Cardiac septum (tissue), 1 donor: ENCODE measurements at places on chromosomes 16 and 17.

DNA sequence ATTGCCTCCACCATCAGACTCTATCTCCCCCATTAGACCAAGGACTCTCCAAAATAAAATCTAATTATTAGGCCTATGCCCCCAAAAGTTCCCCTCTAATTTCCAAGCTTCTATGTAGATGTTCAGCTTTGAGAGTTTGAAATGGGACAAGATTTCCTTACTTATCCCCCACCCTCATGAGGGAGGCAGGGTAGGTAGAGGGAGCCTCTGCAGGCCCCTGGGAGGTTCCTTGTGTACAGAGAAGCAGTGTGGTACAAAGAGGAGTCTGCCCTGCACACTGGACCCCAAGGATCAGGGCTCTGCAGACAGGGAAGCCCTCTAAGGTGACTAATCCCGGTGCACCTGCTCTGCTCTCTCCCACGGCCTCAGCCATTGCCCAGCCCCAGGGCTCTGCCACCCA, 2.5 kb downstream of the KRT17 start:
- DNase-seq: no peak

GRCh38 chr17:28324781-28325180, 5.8 kb downstream of the TMEM97 start:
- no peak for DNase-seq

- no peak for DNase-seq
Observed at GRCh38 chr16:31350275-31351005, 4.5 kb upstream of the ITGAX start.

DNA sequence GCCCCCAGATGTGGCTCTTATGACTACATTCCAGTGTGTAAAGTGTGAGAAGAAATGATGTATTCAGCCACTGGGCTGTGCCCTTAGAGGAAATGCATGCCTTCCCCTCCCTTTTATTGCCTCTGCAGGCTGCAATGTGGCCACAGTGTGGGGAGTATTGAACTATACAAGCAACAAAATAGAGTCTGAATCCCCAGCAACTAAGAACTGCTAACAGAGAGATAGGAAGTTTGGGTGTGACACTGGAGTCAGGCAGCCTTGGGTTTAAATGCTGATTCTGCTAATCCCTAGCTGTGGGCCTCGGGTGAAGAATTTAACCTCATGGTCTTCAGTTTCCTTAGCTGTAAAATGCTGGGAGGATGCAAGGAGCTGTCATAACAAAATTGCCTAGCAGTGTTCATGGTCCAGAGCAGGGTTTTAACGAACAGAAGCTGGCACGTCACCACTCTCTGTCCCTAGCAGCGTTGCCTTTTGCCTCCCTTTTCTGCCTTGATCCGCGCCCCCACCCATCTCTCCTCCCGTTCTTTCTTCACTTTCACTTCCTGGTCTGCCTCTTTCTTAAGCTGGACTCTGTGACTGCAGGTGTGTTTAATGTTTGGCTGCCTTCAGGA, 50.3 kb downstream of the KPNA2 start:
- no peak for DNase-seq

DNA sequence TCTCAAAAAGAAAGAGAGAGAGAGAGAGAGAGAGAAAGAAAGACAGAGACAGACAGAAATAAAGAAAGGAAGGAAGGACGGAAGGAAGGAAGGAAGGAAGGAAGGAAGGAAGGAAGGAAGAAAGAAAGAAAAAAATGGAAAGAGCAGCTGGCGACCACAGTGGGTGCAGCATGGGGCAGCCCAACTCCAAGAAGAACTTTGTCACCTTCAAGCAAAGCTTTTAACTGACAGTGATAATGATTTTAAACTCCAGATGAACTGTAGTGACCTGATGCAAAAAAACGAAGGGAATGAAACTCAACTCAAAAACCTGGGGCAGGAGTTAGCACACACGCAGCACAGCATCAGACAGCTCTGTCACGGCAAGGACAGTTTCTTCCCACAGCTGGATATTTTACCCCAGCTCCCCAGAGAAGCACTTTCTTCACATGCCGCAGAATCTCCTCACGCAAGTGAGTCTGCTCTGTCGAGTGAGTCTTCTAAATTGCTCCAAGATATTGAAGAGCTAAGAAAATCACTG, 5.0 kb upstream of the ARHGAP17 start:
- no peak for DNase-seq
